Naive thymus-derived CD4-positive, alpha-beta T cell (primary cell): ENCODE measurements at places on chromosomes 16 and 17. TPM values are rescaled to one million over a fixed set of nuclear protein-coding genes. Genes with fewer than 3 reads are reported as not detected.

DNA sequence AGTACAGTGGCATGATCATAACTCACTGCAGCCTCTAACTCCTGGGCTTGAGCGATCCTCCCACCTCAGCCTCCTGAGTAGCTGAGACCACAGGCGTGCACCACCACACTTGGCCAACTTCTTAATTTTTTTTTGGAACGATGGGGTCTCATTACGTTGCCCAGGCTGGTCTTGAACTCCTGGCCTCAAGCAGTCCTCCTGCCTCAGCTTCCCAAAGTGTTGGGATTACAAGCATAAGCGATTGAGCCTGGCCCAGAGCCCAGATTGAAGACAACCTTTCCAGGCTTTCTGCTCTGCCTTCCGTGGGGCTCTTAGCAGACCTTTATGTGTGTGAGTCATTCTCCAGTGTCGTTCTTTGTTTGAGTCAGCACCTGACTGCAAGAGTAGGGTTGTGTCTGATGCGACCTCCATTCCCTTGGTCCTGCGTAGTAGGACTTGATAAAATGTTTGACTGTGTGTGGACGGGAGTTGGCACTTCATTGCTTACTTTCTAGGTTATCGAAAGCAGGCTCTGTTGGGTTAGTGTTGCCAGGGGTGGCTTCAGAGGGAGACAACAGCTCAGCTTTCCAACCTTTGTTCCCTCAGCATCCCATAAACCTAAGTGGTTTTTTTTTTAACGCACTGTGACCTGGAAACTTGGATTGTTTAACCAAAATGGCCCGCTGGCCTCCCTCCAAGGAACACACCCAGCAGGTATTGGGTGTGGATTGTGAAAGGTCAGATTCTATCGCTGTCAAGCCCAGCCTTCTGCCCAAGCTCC lies 26.4 kb downstream of the EEF2K start:
- no peak for DNase-seq

DNA sequence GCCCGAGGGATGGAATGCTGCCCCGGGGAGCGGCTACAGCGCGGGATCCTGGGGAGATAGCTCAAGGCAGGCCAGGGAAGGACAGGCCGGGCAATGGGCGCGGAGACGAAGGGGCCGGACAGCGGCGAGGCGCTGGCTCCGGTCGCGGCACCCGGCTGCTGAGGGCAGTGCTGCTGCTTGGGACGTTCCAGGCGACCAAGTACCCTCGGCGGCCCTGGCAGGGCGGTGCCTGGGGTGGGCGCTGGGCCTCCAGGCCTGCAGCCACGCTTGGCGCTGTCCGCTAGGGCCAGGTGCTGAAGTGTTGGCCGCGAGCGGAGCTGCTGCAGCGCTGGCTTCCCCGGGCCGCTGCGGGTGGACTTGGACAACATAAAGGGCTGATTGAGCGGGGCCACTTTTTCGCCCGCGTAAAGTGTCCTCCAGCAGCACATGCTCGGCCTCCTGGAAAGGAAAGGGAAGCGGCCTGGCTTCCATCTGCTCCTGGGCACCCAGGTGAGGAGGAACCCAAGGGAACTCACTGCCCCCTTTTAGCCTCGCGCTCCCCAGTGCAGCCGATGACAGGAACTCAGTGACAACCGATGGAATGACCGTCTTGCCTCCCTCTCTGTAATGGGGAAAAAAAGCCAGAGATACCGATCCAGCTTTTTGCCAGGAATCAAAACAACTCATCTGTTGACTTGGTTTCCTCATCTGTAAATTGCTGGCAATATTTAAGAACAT lies 23.7 kb downstream of the CLEC3A start:
- DNase-seq: peak; percentile 7

GRCh38 chr17:67441052-67441895 lies 64.2 kb downstream of the PITPNC1 start:
- peak; percentile 72 for DNase-seq

- no peak for DNase-seq
Observed at GRCh38 chr17:48027322-48027981, 10.1 kb downstream of the COPZ2 start.

GRCh38 chr17:640436-640835 lies 74.2 kb downstream of the VPS53 start:
- DNase-seq: no peak

GRCh38 chr17:15440347-15440746 lies 27.1 kb downstream of the CDRT4 start:
- DNase-seq: no peak

GRCh38 chr17:70608193-70608592 lies 438.9 kb downstream of the KCNJ2 start:
- no peak for DNase-seq

- no peak for DNase-seq
Observed at GRCh38 chr17:10360578-10360977, 12.2 kb downstream of the MYH13 start.

DNA sequence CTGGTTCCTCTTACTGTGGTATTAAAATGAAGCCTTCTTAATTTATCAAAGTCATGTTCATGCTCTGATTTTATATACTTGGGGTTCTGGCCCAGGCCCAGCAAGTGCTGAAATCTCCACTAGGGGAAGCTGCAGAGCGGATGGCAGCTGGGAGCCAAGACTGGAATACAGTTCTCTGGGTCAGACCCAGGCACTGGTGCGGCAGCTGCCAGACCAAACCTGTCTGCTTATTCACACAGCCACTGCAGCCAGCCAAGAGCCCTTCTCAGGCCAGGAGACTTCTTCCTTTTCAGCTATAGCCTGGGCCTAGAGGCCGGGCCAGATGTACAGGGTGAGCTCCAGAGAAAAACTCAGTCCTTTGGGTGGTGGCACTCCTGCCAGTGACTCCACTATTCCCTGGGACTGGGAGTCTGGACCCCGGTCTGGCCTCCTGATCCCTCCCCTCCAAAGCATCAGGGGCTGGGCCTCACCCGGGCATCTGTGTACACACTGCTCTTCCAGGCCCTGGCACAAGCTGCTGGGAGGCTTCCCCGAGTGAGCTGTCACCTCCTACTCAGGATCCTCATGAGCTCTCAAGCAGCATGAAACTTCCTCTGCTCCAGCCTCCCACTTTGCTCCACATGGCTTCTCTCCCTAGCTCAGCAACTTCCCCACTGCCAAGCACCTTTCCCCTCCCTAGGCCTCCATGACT lies 24.4 kb downstream of the ATP6V0D1 start:
- DNase-seq: no peak

- no peak for DNase-seq
Observed at GRCh38 chr17:63024716-63025115, 58.7 kb downstream of the TANC2 start.

- DNase-seq: no peak
Observed at GRCh38 chr17:16297367-16298139, 55.7 kb downstream of the CENPV start.

GRCh38 chr16:8299635-8300034 lies 290.7 kb downstream of the TMEM114 start:
- DNase-seq: no peak

DNA sequence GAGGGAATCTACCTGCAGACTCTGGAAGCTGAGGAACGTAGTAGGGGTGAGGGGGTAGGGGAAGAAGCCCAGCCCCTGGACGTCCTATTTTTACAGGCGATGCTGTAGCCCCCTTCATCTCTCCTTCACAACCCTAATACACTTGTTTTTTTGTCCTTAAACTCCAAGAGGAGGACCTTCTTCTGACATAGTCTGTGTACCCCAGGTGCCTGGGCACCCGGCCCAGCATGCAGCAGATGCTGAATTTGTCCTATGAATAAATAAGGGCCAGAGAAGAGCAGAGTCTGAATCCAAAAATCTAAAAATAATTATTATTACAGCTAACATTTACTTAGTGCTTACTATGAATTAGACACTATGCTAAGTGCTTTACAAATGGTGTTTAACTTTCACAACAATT lies 5.1 kb downstream of the KIF18B start:
- no peak for DNase-seq

DNA sequence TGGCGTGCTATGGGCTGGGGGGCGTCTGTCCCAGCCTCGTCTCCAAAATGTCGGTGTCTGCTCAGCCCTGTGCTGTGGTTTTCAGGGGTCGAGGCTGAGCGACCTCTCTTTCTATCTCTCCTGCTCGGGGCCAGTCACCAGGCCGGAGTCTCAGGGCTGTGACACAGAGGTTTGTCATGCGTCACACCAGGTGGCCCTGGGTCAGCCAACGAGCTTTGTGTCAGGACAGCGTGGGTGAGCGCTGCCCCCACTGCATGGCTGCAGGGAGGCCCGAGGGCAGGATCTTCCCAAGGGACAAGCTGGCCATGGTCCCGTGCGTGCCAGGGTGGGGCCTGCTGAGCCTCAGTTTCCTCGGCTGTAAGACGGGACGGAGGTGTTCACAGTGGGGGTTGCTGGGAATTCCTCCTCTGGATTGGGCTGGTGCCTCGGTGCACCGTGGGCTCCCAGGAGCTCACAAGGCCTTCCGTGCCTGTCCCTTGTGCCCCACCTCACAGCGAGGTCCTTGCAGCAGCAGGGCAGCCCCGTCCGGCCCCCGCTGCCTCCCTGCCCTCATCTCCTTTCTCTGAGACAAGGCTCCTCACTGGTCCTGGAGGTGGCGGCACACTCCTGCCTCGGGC lies 50.5 kb downstream of the CBFA2T3 start:
- no peak for DNase-seq

DNA sequence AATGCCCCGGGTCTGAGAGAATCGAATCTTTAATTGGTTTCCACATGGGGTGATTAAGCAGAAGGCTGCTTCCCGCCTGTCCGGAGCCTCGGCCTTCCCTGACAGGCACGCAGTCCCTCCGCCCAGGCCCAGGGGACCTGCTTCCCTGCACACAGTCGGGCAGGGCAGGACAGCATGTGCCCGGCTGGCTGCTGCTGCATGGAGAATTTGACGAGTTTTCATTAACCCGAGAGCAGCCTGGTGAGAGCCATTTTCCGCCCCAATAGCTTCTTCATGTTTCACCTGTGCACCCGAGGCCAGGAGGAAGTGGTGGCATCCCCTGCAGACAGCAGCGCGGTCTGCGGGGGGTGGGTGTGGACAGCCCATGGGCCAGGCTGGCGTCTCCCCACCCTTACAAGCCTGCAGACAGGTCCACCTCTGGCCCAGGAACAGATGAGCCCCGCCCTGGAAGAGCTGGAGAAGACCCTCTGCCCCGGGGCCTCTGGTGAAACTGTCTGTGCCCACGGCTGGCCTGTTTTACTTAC lies 67.0 kb downstream of the KLHDC4 start:
- no peak for DNase-seq

DNA sequence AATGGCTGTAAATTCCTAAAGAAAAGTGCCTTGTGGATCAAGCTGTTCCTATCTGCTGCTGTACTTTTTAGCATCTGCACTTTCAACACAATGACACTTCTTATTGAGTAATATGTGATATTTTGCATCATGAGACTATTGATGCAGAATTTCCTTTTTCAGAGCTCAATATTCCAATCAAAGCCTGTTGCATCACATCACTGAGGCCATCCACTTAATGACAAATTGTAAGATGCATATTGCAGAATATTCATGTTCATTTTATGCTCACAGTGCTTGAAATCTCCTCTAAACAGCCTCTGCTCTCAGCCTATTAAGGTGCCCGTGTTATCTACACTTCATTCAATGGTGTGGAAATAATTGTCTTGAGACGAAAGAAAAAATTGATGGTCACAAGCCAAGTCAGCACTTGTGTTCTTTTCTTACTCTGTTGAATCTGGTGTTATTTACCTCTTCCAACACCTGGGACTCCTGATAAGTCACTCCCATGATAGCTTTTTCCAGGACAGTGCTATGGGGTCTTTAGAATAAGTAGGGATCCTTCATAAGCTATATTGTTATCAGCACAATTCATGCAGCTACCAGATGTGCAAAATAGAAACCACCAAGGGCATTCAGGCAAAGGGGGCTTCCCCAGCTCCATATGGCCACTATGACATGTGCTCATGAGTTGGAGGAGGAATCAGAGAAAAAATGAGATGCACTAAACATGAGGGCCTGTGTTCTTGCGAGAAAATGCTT lies 9.3 kb upstream of the SKAP1 start:
- DNase-seq: no peak

GRCh38 chr17:1890758-1891450 lies 61.1 kb downstream of the RPA1 start:
- DNase-seq: peak; percentile 21

GRCh38 chr17:5122586-5123342 lies 6.9 kb downstream of the USP6 start:
- DNase-seq: no peak

GRCh38 chr17:6421700-6422604 lies 13.0 kb downstream of the AIPL1 start:
- DNase-seq: peak; percentile 63

- no peak for DNase-seq
Observed at GRCh38 chr17:2975469-2975958, 87.9 kb downstream of the OR1D5 start.

DNA sequence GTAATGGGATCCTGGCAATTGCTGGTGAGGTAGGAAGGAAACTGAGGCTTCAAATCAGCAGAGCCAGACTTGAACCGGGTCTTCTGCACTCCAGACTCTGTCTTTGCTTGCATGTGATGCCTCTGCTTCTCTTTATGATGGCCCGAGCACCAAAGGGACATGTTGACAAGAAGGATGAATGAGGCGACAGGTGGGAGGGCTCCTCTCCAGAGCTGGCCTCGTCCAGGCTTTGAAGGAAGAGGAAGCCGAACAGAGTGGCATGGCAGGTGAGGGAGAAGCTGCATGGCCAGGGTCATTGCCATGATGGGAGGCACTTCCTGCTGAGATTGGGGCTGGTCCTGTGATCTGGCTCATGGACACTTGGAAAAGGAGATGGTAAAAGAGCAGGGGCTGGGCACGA lies 40.8 kb downstream of the AKAP1 start:
- DNase-seq: no peak

GRCh38 chr17:19299214-19299747 lies 62.1 kb downstream of the EPN2 start:
- DNase-seq: no peak

Gene HEATR9
- total RNA-seq: 1.9 TPM

Gene TEKT1
- total RNA-seq: not detected

Gene SLC35G3
- total RNA-seq: not detected

Gene HIGD1B
- not detected for total RNA-seq

Gene P2RX1
- total RNA-seq: 0.31 and 0.63 TPM in 2 replicates

Gene TMC8
- 509 TPM for total RNA-seq

Gene ASIC2
- not detected for total RNA-seq

Gene CMTM2
- 0.81 TPM for total RNA-seq

Gene TSPOAP1
- total RNA-seq: 56.1 and 62.5 TPM in 2 replicates
